Activated CD8-positive, alpha-beta memory T cell treated with anti-CD3 and anti-CD28 coated beads for 4 hours (primary cell): ENCODE measurements at places on chromosomes 6 and 20.

DNA sequence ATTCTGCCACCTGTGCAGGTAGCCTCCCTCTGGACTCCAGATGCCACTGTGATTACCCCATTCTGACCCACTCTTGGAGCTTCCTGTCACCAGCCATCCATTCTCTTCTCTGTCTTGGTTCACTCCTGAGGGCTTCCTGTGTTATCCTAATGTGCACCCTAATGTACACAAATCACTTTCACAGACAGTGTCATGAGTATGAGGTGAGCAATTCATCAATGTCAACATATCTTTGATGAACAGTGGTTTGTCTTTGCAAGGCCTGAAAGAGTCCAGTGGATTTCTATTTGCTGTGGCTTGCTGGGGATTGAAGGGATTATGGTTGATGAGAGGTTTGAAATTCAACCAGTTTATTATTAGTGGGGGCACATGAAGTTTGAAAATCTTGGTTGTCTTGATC is 63.8 kb upstream of the EEF1E1 start:
- DNase-seq = no peak

DNA sequence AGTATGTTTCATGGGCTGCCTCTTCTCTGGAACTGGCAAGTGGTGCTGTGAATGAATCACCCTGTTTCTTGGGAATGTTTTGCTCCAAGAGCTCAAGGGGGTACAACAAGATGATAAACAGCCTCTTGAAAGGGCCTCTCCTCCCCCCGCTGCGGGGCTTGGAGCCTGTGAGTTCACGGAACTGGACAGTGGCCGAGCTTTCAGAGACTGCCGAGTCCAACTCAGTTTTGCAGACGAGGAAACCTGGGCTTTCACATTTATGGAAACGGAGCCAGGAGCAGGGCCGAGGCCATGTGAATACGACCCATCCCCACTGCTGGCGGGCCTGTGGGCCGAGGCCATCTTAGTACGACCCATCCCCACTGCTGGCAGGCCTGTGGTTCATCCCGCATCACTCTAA is 18.2 kb upstream of the SRC start:
- DNase-seq = no peak

DNA sequence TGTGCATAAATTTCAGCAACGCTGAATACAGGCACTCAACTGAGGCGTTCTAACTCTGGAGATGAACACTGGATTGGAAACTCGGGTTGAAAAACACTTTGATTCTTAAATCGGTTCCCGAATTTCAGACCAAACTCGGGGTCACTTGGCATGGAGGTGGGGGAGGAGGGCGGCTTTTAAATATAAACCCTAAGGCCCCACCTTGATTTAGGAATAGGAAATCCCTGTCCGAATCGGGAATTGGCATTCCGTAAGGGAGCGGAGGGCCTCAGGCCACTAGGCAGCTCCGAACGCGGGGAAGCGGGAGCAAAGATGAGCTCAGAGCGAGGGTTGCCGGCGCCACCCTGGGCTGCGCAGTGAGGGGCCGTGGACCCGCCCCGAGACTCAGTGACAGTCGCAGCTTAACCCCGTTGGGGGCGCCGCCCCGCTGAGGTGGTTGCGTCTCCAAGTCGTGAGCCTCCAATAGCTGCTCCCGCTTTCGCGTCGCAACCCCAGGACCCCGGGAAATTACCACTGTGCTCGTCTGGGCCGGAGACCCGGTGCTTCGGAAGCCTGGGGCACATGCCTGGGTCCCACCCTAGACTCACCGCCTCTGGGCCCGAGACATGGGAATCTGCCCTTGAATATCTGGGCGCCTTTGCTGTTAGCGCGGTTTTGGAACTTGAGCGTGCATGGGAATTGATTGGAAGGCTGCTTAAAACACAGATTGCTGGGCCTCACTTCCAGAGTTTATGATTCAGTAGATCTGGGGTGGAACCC is 4.6 kb upstream of the SIM1 start:
- no peak for DNase-seq

- DNase-seq = no peak
These were observed 1111.4 kb upstream of the CITED2 start for GRCh38 chr6:140485740-140486449.

DNA sequence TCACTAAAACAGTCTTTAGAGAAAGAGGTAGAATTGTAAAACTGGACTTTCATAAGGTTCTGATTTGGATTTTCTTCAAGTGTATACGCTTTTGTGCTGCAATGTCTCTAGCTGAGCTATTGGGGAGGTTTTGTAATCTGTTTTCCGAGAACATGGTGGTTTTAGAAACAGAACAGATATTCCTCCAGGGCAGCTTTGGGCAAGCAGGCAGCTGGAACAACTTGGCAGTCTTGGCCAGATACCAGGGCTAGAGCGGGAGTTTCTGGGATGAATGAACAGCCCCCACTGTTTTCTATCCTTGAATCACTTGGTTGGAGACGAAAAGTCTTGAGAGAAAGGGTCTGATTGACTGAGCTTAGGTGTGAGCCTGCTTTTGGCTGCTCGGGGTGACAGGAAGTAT is 17.1 kb upstream of the ARMC2 start:
- no peak for DNase-seq

GRCh38 chr6:130675072-130675471 is 152.1 kb upstream of the SMLR1 start:
- no peak for DNase-seq

DNA sequence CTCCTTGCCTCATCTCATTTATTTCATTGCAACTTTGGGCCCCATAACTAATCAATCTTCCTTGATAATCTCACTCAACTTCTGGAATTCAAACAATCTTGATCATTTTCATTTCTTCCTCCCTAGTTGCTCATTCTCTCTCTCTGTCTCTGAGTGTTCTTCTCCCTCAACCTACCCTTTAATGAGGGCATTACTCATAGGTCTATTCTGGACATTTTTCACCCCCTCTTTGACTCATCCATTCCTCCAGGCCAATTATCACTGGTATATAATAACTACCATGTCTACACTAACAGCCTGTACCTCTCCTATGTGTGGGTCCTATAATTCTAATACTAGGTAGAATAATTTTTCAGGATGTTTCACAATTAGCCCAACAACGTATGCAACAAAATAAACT is 78.8 kb downstream of the COL21A1 start:
- DNase-seq = no peak

- DNase-seq = no peak
These were observed 327.8 kb upstream of the ADGRB3 start for GRCh38 chr6:68307301-68307700.

DNA sequence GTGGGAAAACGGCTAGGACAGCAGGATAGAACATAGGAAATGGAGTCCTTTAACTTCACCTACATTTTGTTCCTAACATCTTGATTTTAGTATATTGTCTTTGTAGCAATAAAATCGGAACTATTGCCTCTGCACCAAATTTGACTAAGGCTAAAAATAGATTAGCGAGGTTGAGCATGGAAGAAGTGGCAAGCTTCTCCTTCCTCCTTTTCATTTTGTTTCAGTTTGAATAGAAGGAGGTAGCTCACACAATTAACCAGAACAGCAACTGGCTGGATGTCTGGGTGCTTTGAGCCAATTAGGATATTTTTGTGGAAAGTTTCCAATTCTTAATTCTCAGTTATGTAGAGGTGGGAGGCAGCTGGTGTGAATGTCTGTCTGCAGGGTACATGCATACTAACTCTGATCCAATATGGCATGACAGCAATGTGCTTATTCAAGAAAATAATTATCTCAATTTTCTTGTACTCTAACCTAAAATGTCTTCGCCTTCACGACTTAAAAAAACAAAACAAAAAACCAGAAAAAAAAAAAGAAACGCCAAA is 3.1 kb upstream of the HECA start:
- DNase-seq = no peak

- no peak for DNase-seq
These were observed 39.2 kb upstream of the RNF8 start for GRCh38 chr6:37314487-37315156.

- DNase-seq = no peak
These were observed 60.0 kb downstream of the TOX2 start for GRCh38 chr20:43974695-43975094.

GRCh38 chr6:17281100-17281496 is at the start of gene RBM24:
TSS of gene RBM24 (plus strand) at chr6:17281361. CDS start at chr6:17281582, 221 bp downstream.
- DNase-seq = no peak

GRCh38 chr6:37177077-37177934 is 7.4 kb downstream of the PIM1 start:
- DNase-seq = no peak

DNA sequence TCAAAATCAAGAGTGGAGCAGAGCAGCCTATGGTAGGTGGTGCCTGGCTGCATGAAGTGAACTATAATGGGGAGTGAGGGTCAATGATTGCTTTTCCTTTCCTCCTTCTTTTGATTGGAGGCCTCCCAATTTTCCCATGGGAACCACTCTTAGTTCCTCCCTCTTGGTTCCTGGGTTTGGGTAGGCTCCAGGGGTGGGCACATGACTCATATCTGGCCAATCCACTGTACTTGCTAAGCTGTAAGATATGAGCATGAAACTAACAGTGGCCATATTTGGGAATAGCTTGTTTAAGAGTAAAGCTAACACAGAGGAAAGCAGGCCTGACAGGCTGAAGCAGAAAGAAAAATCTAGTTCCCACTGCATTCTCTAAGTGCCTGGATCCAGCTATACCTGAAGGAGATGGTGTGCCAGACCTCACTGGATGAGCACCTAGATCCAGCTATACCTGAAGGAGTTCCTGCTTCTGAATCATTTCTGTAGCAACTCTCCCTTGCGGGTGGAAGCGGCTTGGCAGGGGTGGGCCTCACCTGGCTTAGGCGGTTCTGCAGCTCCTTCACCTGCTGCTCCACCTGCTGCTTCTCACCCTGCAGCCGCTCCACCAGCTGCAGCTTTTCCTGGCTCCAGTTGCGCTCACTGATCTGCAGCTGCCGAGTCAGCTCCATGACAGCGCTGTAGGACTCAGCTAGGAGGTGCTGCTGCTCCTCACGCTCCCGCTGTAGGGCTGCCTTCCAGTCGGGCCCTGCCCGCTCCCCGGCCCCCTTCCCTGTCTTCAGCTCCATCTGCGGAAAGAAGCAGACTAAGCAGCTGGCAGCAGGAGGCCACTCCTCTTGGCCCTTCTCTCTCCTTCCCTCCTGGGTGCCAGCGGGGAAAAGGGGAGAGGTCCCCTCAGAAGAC is 29.0 kb upstream of the DSN1 start:
- no peak for DNase-seq

DNA sequence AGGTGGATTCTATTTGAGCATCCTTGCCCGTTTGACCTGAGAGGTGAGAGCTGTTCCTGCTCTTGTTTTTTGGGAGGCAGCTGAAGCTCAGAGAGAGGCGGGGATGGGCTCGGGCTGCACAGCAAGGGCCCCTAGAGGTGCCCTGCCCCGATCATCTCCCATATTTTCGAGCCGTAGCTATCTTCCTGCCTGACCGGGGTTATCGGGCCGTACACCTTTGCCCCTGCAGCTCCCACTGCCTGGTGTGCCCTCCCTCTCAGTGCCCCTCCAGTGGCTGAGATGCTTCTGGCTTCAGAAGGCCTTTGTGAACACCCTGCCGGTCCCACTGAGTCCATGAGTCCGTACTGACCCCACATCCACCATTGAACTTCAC is 6.7 kb downstream of the SRC start:
- DNase-seq = no peak

DNA sequence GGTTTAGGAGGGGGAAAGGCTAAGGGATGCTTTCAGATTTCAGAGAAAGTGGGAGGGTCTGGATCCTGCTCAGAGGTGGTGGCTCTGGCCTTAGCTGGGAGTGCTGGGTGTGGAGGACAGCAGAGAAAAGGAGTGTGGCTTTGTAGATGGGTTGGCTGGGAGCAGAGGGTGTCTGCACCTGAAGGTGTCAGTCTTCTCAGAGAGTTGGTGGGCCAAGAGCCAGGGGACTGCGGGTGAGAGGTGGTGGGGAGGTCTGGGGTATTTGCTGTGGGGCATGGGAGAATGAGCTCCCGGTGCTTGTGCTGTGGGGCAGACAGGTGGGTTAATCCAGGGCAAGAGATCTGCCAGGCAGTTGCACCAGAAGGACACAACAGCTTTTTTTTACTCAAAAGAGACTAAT is 67.4 kb downstream of the TOX2 start:
- DNase-seq = no peak

- no peak for DNase-seq
These were observed 40.6 kb upstream of the RSPO3 start for GRCh38 chr6:127077886-127078285.

DNA sequence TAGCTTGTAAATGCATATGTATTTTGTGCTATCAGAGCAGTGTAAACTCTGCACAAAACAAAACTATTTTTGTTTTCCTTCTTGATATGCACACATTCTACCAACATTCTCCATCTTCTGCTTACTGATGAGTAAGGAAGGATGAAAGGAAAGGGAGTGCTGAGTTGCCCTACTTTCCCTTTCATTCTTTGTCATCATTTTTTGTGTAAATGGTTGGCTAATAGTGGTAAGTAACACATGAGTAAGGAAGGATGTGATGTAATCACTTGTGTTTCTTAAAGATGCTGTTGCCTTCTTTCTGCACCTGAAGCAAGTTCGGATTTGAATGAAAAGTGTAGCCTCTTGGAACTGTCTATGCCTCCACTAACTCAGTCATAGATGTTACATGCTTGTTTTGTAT is 4.6 kb upstream of the REV3L start:
- DNase-seq = no peak

DNA sequence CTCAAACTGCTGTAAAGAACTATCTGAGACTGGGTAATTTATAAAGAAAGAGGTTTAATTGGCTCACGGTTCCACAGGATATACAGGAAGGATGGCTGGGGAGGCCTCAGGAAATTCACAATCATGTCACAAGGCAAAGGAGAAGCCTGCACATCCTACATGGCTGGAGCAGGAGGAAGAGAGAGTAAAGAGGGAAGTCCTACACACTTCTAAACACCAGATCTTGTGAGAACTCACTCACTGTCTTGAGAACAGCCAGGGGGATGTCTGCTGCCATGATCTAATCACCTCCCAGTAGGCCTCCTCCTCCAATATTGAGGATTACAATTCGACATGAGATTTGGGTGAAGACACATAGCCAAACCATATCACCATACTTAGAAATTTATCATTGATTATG is 1307.0 kb upstream of the GJE1 start:
- no peak for DNase-seq

GRCh38 chr20:33352258-33353012 is 48.9 kb downstream of the CDK5RAP1 start:
- no peak for DNase-seq

DNA sequence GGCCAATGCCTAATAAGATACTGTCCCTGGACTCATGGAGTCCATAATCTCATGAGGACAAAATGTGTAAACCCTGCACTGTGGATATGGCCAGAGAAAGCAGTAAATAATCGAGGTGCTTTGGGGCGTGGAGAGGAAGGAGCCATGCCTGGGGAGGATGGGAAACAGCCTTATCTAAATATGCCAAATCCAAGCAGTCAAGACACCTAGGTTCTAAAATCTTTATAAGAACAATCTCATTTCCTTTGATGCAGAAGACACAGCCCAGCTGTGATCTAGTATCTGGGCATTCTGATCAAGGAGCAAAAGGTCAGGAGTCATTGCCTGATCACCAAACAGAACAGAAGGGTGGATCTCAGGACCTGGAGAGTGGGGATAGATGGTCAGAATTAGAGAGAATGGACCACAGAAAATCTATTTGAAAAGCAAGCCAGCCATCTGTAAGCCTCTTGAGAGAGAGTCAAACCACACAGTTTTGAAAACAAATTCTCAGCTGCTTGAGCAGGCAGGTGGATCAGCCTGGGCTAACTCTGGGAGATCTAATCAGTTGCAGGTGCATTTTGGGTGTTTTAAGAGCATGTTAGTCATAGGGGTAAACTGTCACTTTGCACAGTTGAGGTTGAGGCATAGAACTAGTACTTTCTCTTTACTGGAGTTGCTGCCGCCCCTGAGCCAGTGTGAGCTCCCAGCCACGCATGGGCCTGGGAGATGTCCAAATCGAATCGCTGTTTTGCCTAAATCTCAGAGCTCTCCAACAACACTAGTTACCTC is 130.8 kb upstream of the TNFAIP3 start:
- DNase-seq = peak; percentile 4

- DNase-seq = no peak
These were observed 492.0 kb upstream of the NRSN1 start for GRCh38 chr6:23633996-23634395.
